Psoas muscle (tissue), 8 donors: ENCODE measurements at places on chromosomes 1 and 21. TPM values are rescaled to one million over a fixed set of nuclear protein-coding genes. Genes with fewer than 3 reads are reported as not detected.

DNA sequence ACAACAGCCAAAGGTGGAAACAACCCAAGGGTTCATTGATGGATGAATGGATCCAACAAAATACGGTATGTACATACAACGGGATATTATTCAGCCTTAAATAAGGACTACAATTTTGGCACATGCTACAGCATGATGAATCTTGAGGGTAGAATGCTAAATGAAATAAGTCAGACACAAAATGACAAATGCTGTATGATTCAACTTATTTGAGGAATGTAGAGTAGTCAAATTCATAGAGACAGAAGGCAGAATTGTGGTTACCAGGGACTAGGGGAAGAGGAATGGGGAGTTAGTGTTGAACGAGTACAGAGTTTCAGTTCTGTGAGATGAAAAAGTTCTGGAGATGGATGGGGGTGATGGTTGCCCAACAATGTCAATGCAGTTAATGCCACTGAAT lies 118.0 kb upstream of the PAXBP1 start:
- no peak overlapping the region for H3K4me3 ChIP-seq
- no peak for DNase-seq
- H3K27ac ChIP-seq: no peak overlapping the region
- no peaks in the 10 kb centered on the region for H3K4me1 ChIP-seq
- no peaks in the 10 kb centered on the region for H3K27me3 ChIP-seq
- no peaks in the 10 kb centered on the region for H3K36me3 ChIP-seq

GRCh38 chr1:211566431-211567025 lies 12.4 kb downstream of the SLC30A1 start:
- no peaks in the 10 kb centered on the region for H3K4me1 ChIP-seq
- no peak overlapping the region for H3K4me3 ChIP-seq
- DNase-seq: no peak
- no peaks in the 10 kb centered on the region for H3K36me3 ChIP-seq

The RHD gene
- 0.12 TPM for total RNA-seq

DNA sequence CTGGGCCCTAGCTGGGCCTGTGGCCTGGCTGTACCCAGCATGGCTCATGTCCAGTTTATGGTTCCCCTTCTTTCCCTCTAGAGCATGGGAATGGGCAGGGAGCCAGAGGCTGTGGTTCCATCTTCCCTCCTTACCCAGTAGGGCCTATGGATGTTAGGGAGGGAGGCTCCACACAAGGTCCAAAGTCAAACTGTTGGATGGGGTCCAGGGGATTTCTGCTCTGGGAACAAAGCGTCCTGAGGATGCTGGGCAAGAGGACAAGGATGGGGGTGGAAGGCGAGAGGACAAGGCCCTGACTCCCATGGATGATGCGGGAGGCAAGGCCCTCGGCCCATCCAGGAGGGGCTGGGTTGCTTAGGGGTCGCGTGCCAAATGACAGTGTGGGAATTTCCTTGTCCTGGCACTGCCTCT lies 17.3 kb downstream of the CSF1 start:
- H3K36me3 ChIP-seq: peaks cover 61% of the 10 kb centered on the region
- H3K4me3 ChIP-seq: no peak overlapping the region
- peak overlapping the region; percentile 43 for H3K27ac ChIP-seq
- H3K4me1 ChIP-seq: peaks cover 27% of the 10 kb centered on the region
- peak; percentile 78 for DNase-seq

- H3K4me3 ChIP-seq: peak overlapping the region; percentile 50
- no peaks in the 10 kb centered on the region for H3K36me3 ChIP-seq
- no peak overlapping the region for H3K27ac ChIP-seq
- peaks cover 12% of the 10 kb centered on the region for H3K27me3 ChIP-seq
- H3K4me1 ChIP-seq: no peaks in the 10 kb centered on the region
These were observed 7.5 kb downstream of the MX2 start for GRCh38 chr21:41369105-41369919.

DNA sequence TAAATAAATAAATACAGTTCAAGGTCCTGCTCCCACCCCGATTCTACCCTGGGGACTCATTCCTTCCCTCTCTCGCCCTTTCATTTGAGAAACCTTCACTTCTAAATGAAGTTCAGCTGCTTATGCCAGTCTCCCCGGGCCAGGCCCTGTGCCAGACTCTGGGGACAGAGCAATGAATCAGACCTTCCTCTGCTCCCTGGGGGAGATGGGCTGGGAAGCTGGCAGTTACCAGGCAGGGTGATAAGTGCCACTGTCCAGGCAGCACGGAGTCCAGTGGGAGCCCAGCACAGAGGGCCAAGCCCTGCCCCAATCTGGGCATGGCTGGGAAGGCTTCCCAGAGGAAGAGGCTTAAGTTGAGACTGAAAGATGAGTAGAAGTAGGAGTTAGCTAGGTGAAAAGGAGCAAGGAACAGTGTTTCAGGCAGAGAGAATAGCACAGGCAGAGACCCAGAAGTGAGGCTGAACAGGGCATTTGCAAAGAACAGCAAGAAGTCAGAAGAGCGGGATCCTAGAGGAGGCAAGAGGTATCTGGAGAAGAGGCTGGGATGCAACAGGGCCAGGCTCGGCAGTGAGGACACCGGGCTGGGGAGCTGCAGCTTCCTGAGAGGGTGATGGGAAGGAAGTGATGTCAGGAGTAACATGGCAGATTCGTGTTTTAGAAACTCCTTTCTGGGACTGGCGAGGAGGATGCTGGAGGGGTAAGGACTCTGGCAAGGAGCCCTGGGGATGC lies 13.5 kb downstream of the KCNQ4 start:
- H3K27me3 ChIP-seq: no peaks in the 10 kb centered on the region
- H3K27ac ChIP-seq: peak overlapping the region; percentile 78
- H3K4me3 ChIP-seq: peak overlapping the region; percentile 16
- peaks cover 68% of the 10 kb centered on the region for H3K4me1 ChIP-seq
- peak; percentile 95 for DNase-seq

DNA sequence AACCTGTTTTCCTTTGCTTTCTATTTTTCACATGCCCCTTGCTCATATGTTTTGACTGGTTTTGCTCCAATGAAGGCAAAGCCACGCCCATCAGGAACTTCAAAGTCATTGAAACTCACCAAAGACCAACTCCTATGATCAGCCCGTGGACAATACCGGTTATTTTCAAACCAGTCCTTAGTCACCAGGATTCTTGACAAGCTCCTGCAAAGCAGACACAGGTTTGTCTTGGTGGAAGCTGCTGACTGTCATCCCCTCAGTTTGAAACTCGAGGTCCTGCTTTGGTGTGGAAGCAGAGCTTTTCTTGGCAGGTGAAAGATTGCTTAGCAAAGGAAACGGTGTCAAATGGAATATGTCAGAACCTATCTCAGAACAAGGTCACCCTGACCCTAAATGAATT lies 384.7 kb upstream of the CXADR start:
- no peaks in the 10 kb centered on the region for H3K27me3 ChIP-seq
- H3K4me1 ChIP-seq: no peaks in the 10 kb centered on the region
- no peak overlapping the region for H3K27ac ChIP-seq
- no peaks in the 10 kb centered on the region for H3K36me3 ChIP-seq

The CELA3A gene
- total RNA-seq: 4.0 TPM
